Stimulated activated CD8-positive, alpha-beta memory T cell treated with anti-CD3 and anti-CD28 coated beads, Interleukin-4, amount 100 ng/mL, for 48 hours (primary cell): ENCODE measurements at places on chromosomes 3 and 15.

DNA sequence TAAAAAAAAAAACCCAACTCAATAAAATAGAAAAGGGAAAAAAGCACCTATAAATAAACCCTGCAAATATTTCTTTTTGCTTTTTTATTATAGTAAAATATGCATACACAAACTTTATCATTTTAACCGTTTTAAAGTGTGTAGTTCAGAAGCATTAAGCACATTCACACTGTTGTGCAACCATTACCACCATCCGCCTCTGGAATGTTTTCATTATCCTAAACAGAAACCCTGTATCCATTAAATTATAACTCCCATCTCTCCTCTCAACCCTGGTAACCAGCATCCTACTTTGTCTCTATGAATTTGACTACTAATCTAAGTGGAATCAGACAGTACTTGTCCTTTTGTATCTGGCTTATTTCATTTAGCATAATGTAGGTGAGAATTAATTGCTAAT lies 15.0 kb downstream of the CDCP1 start:
- DNase-seq: no peak

GRCh38 chr3:127387119-127387518 lies 99.3 kb upstream of the PRR20G start:
- DNase-seq: no peak

- no peak for DNase-seq
Observed at GRCh38 chr15:74172701-74173379, 670 bp upstream of the ISLR start.

- DNase-seq: no peak
Observed at GRCh38 chr3:56706629-56707028, 23.6 kb upstream of the TASOR start.

GRCh38 chr3:105559856-105560255 lies 193.1 kb downstream of the ALCAM start:
- DNase-seq: no peak
